ENCODE measurements at places on chromosomes 3 and 15. TPM values are rescaled to one million over a fixed set of nuclear protein-coding genes. Genes with fewer than 3 reads are reported as not detected.

Gene SLC2A2
- polyA plus RNA-seq: not detected

Gene ROPN1
- polyA plus RNA-seq: not detected

DNA sequence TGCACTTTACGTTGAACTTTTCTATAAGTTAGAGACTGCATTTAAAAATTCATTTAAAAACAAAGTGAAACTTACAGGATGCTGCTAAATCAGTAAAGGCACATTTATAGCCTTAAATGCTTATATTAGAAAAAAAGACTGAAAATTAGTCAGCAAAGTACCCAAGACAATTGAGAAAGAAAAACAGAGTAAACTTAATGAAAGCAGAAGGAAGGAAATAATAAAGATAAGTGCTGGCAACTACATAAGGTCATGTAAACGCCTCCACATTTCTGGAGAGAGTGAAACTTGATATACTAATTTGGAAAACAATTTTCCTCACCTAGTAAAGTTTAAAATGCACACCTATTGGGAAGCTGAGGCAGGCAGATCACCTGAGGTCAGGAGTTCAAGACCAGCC lies 58.2 kb upstream of the ACAN start:
- DNase-seq: peak; percentile 53

GRCh38 chr3:127209155-127209839 lies 16.4 kb downstream of the PRR23E start:
- no peak for DNase-seq

DNA sequence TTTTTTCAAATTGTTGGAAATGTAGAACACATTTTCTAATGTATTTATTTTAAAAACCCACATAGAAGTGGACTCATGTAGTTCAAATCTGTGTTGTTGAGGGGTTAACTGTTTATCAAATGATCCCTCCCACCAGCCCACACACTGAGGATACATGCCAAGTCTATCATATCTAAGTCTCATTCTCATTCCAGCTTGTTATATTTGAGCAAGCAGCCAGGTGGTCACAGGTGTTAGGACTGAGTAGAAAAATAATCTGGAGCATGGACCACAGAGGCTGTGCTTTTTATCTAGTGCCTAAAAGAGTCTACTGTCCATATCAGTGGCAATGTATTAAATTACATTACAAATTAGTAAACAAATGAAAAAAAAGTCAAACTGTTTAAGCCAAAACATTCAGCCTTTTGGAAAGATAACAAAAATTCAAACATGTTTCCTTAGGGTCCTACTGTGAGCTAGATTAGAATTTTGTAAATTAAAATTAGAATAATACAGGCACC lies 20.7 kb upstream of the SPESP1 start:
- no peak for DNase-seq

Gene SPATA12
- polyA plus RNA-seq: 0.13 TPM

DNA sequence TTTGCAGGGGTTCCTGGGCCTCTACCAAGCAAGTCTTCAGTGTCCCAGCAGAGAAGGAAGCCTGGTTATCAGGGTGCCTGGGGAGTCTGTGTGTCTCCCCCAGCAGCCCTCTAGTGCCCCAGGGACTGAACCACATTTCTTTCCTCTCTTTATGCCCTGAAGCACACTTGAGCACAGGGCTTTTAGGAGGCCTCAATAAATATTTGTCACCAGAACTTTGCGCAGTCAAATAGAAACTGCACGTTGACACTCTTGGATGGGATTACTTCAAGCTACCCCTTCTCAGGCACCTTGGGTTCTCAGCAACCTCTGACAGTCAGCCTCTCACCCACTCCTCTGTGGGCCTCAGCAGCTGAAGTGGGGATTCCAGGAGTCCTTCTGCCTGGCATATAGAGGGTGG lies 226.6 kb upstream of the HES1 start:
- DNase-seq: no peak

- DNase-seq: no peak
Measured at GRCh38 chr15:64855205-64855975, 13.7 kb downstream of the PLEKHO2 start.

DNA sequence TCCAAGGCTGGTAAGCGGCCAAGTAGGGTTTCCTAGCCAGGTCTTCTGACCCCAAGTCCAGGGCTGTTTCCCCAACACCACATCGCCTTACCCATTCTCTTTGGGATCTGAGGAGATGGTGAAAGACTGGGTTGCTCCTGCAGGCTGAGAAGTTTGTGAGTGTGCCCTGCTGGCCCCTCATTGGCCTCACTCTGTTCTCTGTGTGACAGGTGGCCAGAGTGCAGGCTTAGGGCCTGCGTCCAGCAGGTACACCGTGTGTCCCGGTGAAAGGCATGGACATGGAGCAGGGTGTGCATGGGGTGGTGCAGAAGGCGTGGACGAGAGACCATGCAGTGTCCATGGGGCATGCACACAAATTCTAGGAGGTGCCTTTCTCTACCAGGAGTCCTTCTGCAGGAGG lies 91.3 kb downstream of the DGKG start:
- DNase-seq: no peak

- no peak for DNase-seq
Measured at GRCh38 chr15:66893294-66893693, 172.1 kb upstream of the SMAD3 start.

Gene THRB
- polyA plus RNA-seq: 0.06 TPM

Data from endothelial cell of umbilical vein (primary cell).